ENCODE measurements at places on chromosomes 12 and 14. TPM values are rescaled to one million over a fixed set of nuclear protein-coding genes. Genes with fewer than 3 reads are reported as not detected.

Gene CISTR
- total RNA-seq, result not detected

Gene SYT1
- total RNA-seq, result 0.51 TPM

Gene TMEM30B
- 0.51 TPM for total RNA-seq

Gene SPPL3
- total RNA-seq, result 7.1 TPM

Gene KRT6C
- not detected for total RNA-seq

Gene RERGL
- not detected for total RNA-seq

Gene FBLN5
- 33.4 TPM for total RNA-seq

Gene FAM90A1
- total RNA-seq, result 0.33 TPM

Gene CLEC4E
- not detected for total RNA-seq

Data from fibroblast of lung (primary cell).